Kidney epithelial cell (primary cell): ENCODE measurements at places on chromosomes 6 and 20. TPM values are rescaled to one million over a fixed set of nuclear protein-coding genes. Genes with fewer than 3 reads are reported as not detected.

Gene HLA-DQB1
- 24.5 and 28.2 TPM in 2 replicates for total RNA-seq

Gene NOL4L
- total RNA-seq = 31.4 and 35.7 TPM in 2 replicates

Gene TP53TG5
- total RNA-seq = not detected in 2 replicates

Gene SLC4A11
- total RNA-seq = 4.9 and 8.5 TPM in 2 replicates

Gene BHLHE23
- total RNA-seq = not detected in 2 replicates

Gene MUC21
- total RNA-seq = not detected in 2 replicates

Gene TRAPPC3L
- not detected in 2 replicates for total RNA-seq

Gene LYRM2
- total RNA-seq = 25.7 and 29.2 TPM in 2 replicates

Gene SUN5
- not detected in 2 replicates for total RNA-seq

Gene PXDC1
- total RNA-seq = 92.4 and 99.1 TPM in 2 replicates

Gene DDO
- total RNA-seq = 0.07 and 0.29 TPM in 2 replicates

Gene SLC22A7
- total RNA-seq = not detected in 2 replicates

Gene PRICKLE4
- not detected in 2 replicates for total RNA-seq

Gene NMBR
- not detected in 2 replicates for total RNA-seq

Gene MEI4
- total RNA-seq = 0.21 TPM in 1 of 2 replicates, not detected in the other

Gene TUBB2B
- total RNA-seq = 287 and 316 TPM in 2 replicates

Gene MTCH1
- total RNA-seq = 172 and 173 TPM in 2 replicates

Gene ECT2L
- not detected in 2 replicates for total RNA-seq

Gene RAB44
- total RNA-seq = 0.07 TPM in 1 of 2 replicates, not detected in the other

Gene PHF20
- total RNA-seq = 34.5 and 39.0 TPM in 2 replicates

Gene OR2J3
- not detected in 2 replicates for total RNA-seq

Gene DEFB132
- total RNA-seq = not detected in 2 replicates

Gene CUL9
- total RNA-seq = 32.8 and 41.1 TPM in 2 replicates

Gene NUS1
- total RNA-seq = 23.8 and 33.8 TPM in 2 replicates

Gene HLA-DQA2
- total RNA-seq = not detected in 2 replicates

Gene MAP3K4
- 22.5 and 22.6 TPM in 2 replicates for total RNA-seq

Gene PI16
- total RNA-seq = not detected in 2 replicates

Gene TINAG
- total RNA-seq = 0.75 and 1.3 TPM in 2 replicates

Gene COL19A1
- total RNA-seq = not detected in 2 replicates
